BJ (cell line): ENCODE measurements at places on chromosomes 3 and 15. TPM values are rescaled to one million over a fixed set of nuclear protein-coding genes. Genes with fewer than 3 reads are reported as not detected.

TTLL3 gene
- 17.6 and 25.4 TPM in 2 replicates for polyA plus RNA-seq

GOLGA8R gene
- polyA plus RNA-seq = 1.1 and 1.4 TPM in 2 replicates

CHRNA5 gene
- 1.1 and 1.9 TPM in 2 replicates for polyA plus RNA-seq

- no peak for DNase-seq
These were observed 15.5 kb upstream of the HOMER2 start for GRCh38 chr15:82968066-82968465.

DNA sequence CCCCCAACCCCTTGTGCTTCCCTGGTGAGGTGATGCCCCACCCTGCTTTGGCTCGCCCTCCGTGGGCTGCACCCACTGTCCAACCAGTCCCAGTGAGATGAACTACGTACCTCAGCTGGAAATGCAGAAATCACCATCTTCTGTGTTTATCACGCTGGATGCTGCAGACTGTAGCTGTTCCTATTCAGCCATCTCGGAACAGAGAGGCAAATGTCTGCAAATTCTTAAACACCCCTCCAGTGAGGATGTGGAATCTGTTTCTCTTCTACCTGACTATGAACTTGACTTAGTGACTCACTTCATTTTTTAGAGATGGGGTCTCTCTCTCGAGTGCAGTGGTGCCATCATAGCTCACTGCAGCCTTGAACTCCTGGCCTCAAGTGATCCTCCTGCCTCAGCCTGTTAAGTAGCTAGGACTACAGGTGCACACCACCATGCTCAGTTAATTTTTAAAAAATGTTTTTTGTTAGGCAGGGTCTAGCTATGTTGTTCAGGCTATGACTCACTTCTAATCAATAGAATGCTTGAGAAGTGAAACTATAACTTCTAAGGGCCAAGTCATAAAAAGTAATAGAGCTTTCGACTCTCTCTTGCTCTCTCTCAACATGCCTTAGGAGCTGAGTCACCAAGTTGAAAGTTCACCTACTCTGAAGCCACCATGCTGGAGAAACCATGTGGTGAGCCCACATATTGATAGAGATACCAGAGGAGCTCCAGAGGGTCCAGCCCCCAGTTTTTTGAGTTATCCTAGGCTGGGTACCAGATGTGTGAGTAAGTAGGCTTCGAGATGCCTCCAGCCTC lies 11.5 kb upstream of the PARP14 start:
- DNase-seq = no peak
